Esophagus muscularis mucosa (tissue), 4 donors: ENCODE measurements at places on chromosomes 3 and 15. TPM values are rescaled to one million over a fixed set of nuclear protein-coding genes. Genes with fewer than 3 reads are reported as not detected.
A peak's percentile ranks its signal among the peaks of the same experiment; 100 is the strongest.

DNA sequence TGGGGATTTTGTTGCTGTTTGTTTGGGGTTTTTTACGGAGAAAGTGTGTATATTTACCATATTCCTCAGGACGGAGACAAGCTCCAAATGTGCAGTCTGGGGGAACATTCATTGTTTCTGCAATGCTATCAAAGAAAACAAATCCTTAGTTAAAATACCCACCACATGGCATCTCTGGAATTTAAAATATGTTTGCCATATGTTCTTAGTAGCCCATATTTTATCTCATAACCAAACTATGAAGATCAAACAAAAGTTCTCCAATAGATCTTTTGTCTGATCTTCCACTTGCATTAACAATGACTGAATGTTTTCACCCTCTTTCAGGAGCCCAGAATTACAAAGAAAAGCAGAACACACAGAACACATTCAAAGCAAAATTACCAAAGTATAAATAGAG, 35.3 kb downstream of the EFHB start:
- no peaks in the 10 kb centered on the region for H3K27me3 ChIP-seq
- no peak for DNase-seq
- no peak overlapping the region for H3K27ac ChIP-seq
- H3K4me3 ChIP-seq: no peak overlapping the region

The TGM4 gene
- total RNA-seq: not detected

The OR5K2 gene
- total RNA-seq: not detected

DNA sequence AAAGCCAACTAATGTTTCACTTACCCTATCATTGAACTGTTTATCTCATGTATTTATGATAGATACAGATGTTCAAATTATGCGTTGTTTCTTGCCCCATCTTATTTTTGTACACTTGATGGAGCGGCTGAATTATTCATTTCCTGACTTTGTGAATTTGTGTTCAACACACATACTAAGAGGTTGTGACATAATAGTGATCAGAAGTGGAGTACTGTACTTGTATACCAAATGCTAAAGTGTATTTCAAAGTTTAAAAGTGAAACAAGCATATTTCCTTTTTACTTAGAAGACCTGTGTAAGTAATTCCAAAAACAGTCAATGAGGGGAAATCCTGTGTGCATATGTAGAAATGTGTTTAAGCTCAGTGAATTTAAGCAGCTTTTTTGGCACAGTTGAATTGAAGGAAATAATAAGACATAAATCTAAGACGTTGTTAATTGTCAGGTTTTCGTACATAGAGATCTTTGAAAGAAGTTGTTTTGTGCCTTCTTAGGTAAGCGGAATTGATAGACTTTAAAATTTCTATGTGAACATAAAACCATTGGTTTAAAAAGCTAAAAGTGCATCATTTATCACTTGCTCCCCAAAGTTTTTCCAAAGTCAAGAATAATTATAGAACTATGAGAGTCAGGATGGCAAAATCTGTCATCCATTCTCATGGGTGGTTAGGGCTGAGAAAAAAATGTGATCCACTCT, 1.9 kb downstream of the NFKBIZ start:
- H3K27me3 ChIP-seq: no peaks in the 10 kb centered on the region
- peak overlapping the region; percentile 99 for H3K27ac ChIP-seq
- H3K36me3 ChIP-seq: peaks cover 41% of the 10 kb centered on the region
- H3K4me3 ChIP-seq: peak overlapping the region; percentile 96
- no peak for DNase-seq

GRCh38 chr3:159148466-159148865, 346.6 kb downstream of the MFSD1 start:
- H3K4me3 ChIP-seq: no peak overlapping the region
- H3K27ac ChIP-seq: no peak overlapping the region
- no peaks in the 10 kb centered on the region for H3K27me3 ChIP-seq
- H3K36me3 ChIP-seq: no peaks in the 10 kb centered on the region
- no peak for DNase-seq

DNA sequence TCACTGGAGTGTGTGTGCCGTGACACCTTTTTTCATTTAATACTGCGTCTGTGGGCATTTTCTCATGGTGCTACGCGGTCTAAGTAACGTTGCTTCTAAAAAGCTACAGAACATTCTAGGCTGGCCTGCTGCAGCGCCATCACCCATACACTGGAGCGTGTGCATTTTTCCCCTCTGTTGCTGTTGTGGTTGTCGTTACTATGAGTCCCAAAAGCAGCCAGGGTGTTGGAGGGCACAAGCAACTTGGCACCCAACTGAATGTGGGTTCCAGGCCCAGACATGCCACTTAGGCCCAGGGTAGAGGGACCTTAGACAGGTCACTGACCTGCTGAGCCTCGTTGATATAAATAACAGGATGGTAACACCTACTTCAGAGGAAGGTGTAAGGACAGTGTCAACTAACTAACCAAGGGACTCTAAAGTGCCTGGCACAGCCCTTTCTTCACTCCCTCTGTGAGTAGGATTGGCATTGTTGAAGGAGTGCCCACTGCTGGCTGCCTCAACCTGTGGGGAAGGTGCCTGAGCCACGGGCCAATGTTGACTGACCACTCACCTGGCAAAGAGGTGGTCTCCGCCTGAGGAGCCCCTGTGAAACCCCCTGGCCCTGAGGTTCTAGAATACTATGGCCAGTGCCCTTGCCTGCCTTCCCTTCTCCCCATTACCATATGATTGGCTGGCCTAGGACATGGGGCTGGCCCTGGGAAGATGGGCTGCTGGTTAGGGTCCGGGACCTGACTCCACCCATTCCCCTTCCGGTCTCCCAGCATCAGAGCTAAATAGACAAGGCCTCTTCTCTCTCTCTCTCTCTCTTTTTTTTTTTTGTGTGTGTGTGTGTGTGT, 3.5 kb downstream of the CSK start:
- no peaks in the 10 kb centered on the region for H3K36me3 ChIP-seq
- no peaks in the 10 kb centered on the region for H3K27me3 ChIP-seq
- H3K27ac ChIP-seq: peak overlapping the region; percentile 28
- DNase-seq: no peak
- H3K4me3 ChIP-seq: peak overlapping the region; percentile 3
- H3K4me1 ChIP-seq: peaks cover 94% of the 10 kb centered on the region

The IGSF11 gene
- total RNA-seq: 7.0 TPM

The CFAP20DC gene
- total RNA-seq: 0.32 TPM

DNA sequence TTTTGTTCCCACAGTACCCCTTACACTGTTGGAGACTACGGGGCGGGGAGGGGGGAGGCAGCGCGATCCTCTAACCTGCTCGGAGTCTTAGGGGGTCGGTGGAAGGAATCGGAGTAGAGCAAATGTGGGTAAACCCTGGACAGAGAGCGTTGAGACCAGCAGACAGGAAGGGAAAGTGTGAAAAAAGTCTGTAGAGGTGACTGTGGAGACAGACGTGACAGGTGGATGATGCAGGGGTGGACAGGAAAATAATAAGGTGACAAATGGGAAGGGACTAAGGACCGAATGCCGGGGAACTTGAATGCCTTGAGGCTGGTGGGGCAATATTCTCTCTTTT, 424 bp downstream of the EAF2 start:
- no peaks in the 10 kb centered on the region for H3K36me3 ChIP-seq
- peak overlapping the region; percentile 79 for H3K4me3 ChIP-seq
- no peaks in the 10 kb centered on the region for H3K27me3 ChIP-seq
- H3K27ac ChIP-seq: peak overlapping the region; percentile 86
- peaks cover 16% of the 10 kb centered on the region for H3K4me1 ChIP-seq

The EFHB gene
- not detected for total RNA-seq

The TMEM202 gene
- not detected for total RNA-seq

The FBLN2 gene
- total RNA-seq: 130 TPM

The ATP13A3 gene
- total RNA-seq: 102 TPM

GRCh38 chr3:197029511-197030167, at the start of gene MELTF:
MELTF (minus strand) TSS chr3:197029817; CDS start chr3:197029702, 115 bp downstream.
- H3K27me3 ChIP-seq: peaks cover 12% of the 10 kb centered on the region
- no peak for DNase-seq
- H3K36me3 ChIP-seq: no peaks in the 10 kb centered on the region
- peak within 1 kb of the TSS; percentile 58 for H3K4me3 ChIP-seq
- peak within 1 kb of the TSS; percentile 42 for H3K27ac ChIP-seq

GRCh38 chr15:70558406-70559264, 204.7 kb downstream of the UACA start:
- no peak for DNase-seq
- no peaks in the 10 kb centered on the region for H3K27me3 ChIP-seq
- no peak overlapping the region for H3K27ac ChIP-seq
- H3K4me3 ChIP-seq: no peak overlapping the region
- no peaks in the 10 kb centered on the region for H3K36me3 ChIP-seq

DNA sequence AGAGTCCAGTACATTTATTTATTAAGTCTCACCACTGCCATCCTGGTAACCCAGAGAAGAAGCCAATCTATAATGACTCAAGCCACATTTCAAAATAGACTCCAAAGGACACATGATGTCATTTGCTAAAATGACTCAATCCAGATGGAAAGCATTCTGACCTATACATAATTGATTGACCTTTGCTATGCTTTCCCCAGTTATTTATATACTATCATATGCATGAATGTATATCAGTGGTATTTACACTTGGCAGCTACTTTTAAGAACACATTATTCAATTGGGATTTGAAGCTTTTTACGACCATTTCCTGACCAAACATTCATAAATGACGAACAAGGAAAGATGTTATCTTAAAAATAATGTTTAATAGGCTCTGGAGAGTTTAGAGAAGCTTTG, 297.2 kb downstream of the FHIT start:
- no peaks in the 10 kb centered on the region for H3K27me3 ChIP-seq
- no peaks in the 10 kb centered on the region for H3K4me1 ChIP-seq
- DNase-seq: no peak
- H3K4me3 ChIP-seq: no peak overlapping the region
- no peak overlapping the region for H3K27ac ChIP-seq
- no peaks in the 10 kb centered on the region for H3K36me3 ChIP-seq

The TLR9 gene
- total RNA-seq: 0.17 TPM

The TMEM212 gene
- not detected for total RNA-seq

- DNase-seq: no peak
- H3K4me1 ChIP-seq: peaks cover 4% of the 10 kb centered on the region
- no peak overlapping the region for H3K4me3 ChIP-seq
- H3K36me3 ChIP-seq: no peaks in the 10 kb centered on the region
- H3K27ac ChIP-seq: no peak overlapping the region
- no peaks in the 10 kb centered on the region for H3K27me3 ChIP-seq
These were observed 240.6 kb downstream of the OPA1 start for GRCh38 chr3:193833592-193833991.

DNA sequence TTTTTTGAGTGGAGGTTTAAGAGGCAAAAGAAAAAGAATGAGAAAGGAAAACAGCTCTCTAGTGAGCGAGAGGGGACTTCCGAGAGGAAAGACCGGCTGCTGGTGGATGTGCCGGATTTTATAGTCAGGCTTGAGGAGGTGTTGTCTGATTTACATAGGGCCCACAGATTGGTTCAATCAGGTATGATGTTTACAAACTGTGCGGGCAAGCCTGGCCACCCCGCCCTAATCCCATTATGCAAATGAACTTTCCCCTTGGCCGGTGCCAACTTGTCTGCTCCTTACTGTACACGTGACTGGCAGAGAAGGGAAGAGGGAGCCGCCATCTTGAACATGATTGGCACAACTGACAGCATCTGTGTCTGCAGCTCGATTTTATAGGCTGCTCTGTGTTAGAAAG, 44.7 kb downstream of the FAM43A start:
- no peak overlapping the region for H3K27ac ChIP-seq
- no peak overlapping the region for H3K4me3 ChIP-seq
- no peaks in the 10 kb centered on the region for H3K27me3 ChIP-seq
- H3K4me1 ChIP-seq: no peaks in the 10 kb centered on the region
- H3K36me3 ChIP-seq: no peaks in the 10 kb centered on the region

DNA sequence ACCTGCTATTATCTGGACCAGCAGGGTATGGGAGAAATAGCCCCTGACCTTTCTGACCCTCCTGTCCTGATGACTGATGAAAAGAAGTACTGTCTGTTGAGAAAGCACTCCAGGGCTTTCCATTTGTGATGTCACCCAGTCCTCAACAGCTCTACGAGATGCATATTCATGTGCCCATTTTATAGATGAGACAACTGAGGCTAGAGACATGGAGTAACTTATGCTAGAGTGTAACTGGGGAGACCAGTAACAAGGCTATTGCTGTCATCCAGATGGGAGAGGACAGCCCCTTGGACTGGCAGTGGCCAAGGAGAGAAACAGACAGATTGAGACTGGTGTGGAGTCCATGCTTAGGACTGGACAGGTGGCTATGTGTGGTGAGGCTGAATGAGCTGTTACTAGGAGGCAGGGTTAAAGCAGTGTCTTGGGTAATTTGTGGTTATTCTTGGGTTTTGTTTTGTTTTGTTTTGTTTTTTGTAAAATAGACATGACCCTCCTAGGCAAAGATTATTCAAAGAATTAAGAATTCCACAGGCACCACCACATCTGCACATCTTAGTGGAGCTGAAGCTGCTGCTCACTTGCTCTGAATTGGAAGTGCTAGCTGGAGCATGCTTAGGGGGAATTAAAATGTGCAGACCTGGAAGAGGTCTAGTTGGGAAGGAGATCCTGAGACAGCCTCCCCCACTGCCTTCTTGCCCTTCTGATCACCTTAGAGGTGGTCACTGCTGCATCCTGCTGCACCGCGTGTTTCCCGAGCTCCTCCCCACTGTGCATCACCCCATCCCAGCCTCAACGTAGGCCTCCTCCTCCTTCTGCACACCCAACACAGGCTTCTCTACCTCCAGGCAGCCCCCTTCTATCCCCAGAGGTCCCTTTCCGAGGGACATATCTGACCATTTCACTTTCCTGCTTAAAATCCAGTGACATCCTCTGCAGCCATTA, 8.4 kb downstream of the HRH1 start:
- no peak for DNase-seq
- H3K36me3 ChIP-seq: no peaks in the 10 kb centered on the region
- H3K27me3 ChIP-seq: peaks cover 4% of the 10 kb centered on the region
- H3K4me3 ChIP-seq: no peak overlapping the region

DNA sequence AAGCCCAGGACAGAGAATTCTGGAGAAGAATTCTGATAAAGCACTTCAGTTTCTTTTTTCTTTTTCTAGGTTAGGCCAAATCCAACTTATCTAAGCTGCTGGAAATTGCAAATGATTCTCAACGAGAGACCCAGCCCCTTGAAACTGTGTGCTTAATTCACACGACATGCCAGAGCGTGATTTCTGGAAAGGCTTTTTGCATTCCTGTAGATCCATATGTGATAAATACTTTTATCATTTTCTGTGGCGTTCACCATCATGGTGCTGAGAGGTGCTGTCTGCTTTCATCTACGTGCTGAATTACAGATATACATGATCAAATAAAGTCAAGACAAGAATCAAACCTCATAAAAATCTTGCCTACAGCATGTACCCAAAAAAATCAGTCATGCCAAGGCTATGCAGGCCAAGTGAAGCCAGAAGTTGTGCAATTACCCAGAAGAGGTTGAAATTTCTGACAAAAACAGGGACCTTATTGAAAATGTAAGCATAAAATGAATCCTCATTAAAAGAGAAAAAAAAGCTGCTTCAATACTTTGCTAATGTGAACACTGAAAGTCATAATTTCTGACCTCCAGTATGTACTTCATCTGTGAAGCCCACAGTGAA, 10.8 kb upstream of the MEF2A start:
- H3K36me3 ChIP-seq: no peaks in the 10 kb centered on the region
- no peaks in the 10 kb centered on the region for H3K27me3 ChIP-seq
- H3K4me1 ChIP-seq: no peaks in the 10 kb centered on the region
- no peak overlapping the region for H3K27ac ChIP-seq

DNA sequence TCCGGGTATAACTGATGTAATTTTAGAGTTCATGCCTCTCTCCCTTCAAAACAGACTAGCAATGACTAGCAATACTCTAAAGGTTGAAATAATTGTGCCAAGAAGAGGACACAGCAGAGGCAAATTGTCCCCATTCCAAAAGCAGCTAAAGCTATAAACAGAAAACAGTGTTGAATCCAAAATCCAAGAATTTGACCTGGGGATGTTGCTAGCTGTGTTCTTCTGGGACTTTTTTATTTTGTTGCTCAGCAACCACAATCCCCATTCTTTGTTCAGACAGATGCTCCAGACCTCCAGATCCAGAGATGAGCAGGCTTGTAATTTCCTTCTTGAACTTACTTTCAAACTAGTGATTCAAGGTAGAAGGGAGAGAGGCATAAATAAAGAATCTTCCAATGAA, 191.5 kb downstream of the FOXB1 start:
- H3K27ac ChIP-seq: no peak overlapping the region
- no peak overlapping the region for H3K4me3 ChIP-seq
- no peaks in the 10 kb centered on the region for H3K4me1 ChIP-seq
